H7 (cell line): ENCODE measurements at places on chromosomes 4 and X. TPM values are rescaled to one million over a fixed set of nuclear protein-coding genes. Genes with fewer than 3 reads are reported as not detected.
A peak's percentile ranks its signal among the peaks of the same experiment; 100 is the strongest.

The MAGED4B gene
- total RNA-seq: 5.1 and 25.0 TPM in 2 replicates

- no peak for DNase-seq
Observed at GRCh38 chr4:10354225-10354624, 103.0 kb downstream of the ZNF518B start.

GRCh38 chr4:601612-602558 lies 23.5 kb upstream of the PDE6B start:
- DNase-seq: peak; percentile 33

- DNase-seq: no peak
Observed at GRCh38 chr4:17489721-17490120, 22.2 kb downstream of the QDPR start.

- no peak for DNase-seq
Observed at GRCh38 chr4:13963601-13964000, 336.1 kb upstream of the BOD1L1 start.

GRCh38 chr4:64340218-64341110 lies 68.8 kb downstream of the TECRL start:
- DNase-seq: no peak

- DNase-seq: no peak
Observed at GRCh38 chr4:105709081-105709450, 482 bp downstream of the GSTCD start.

DNA sequence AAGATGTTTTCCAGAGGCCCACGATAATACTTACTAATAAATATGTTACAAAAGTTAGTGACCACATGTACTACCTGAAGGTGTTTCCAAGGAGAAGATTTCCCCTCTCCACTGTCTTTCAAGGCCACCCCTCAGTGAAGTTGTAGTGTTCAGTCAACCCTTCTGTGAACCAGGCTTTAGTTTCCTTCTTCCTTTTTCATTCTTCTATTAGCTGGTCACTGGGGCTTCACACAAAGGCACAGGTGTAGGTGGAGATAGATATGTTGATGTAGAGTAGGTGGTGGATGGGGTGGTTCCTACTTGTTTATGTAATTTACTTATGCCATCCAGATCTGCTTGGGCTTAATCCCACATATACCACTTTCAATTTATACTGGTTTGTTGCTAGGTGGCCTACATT lies 43.3 kb upstream of the ADAM29 start:
- DNase-seq: no peak
